ENCODE measurements at places on chromosomes 3 and 15.

DNA sequence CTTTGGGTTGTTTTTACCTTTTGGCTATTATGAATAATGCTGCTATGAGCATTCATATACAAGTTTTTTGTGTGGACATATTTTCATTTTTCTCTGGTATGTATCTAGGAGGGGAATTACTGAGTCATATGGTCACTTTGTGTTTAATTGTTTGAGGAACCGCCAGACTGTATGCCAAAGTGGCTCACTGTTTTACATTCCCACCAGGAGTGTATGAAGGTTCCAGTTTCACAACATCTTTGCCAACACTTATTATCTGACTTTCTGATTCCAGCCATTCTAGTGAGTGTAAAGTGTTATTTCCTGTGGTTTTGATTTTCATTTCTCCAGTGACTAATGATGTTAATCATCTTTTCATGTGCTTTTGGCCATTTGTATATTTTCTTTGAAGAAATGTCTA is 51.8 kb downstream of the CMTM7 start:
- no peak for DNase-seq

GRCh38 chr15:90907838-90908507 is 4.9 kb downstream of the MAN2A2 start:
- no peak for DNase-seq

DNA sequence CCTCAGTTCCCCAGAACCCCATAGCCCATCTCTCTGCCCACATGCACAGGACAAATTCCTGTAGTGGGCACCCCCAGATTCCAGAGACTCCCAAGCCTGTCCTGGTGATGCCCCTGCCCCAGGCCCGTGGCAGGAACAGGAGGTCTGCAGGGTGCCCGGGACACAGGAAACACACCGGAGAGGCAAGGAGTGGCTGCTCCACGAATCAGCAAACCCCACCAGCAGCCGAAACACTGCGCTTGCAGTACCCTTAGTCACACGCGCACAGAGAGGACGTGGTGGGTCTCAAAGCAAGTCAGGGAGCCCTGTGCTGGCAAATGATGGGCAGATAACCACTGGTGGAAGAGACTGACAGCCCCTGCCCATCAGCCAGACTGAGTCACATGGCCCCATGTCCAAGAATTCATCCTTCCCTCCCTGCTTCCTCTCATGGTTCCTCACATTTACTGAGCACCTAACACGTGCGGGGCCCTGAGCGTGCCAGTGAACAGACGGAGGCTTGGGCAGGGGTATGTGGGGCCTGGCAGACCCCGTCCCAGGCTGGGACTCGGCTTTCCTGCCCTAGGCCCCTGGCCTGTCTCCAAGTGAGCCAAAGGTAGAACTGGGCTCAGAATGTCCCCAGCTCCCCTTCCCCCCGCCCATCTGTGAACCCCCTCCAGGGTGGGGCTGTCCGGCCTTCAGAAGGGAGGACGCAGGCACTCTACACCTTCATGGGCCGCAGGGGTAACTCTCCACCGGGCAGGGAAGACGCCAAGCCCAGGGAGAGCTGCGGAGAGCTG is 130.4 kb upstream of the IQSEC1 start:
- no peak for DNase-seq

DNA sequence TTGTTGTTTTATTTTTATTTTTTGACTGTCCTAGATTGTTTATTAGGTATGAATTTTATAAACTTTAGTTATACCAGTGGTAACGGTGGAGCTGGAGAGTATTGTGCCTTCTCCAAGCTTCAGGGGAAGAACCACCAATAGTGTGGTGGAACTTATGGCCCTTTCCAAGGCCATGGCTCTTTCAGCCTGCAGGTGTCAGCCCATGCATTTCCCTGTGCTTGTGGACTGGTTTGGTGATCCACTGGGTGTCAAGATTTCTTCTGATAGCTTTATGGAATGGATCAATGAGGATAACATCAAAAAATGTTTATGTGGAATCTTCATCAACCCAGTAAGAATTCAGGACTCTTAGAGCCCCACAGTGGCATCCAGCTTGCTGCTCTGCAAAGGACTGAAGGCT is 19.2 kb upstream of the SCAMP5 start:
- no peak for DNase-seq

GRCh38 chr3:37511463-37511920 is 337.1 kb upstream of the LRRFIP2 start:
- DNase-seq = no peak

DNA sequence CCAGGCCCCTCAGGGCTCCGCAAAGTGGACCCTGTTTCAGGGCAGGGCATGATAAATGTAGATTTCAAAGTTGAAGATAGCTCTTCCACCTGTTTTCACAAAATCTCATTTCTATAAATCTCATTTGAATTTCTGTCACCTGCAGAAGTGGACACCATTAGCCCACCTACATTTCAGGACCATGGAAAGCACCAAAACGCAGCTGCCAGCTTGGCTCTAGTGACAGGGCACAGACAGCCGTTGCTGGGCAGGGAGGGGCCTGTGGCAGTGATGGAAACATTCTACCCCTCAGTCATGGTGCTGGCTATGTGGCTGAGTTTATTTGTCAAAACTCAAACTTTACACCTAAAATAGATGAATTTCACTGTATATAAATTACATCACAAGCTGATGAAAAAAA is 40.4 kb downstream of the PRR23E start:
- DNase-seq = no peak

DNA sequence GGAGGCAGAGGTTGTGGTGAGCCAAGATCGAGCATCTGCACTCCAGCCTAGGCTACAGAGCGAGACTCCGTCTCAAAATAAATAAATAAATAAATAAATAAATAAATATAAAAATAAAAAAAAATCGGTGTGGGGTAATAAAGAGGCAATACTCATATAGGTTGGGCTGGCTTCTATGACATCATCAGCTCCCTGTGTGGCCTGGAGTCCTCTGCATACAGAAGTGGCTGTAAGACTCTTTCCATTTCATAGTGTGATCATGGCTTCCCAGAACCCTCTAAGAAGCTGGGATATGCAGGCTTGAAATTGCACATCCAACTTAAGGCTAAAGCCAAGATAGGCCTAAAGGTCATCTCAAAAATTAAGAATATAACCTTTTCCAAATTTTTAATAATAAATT is 101.6 kb downstream of the ZIC4 start:
- DNase-seq = no peak
